ENCODE measurements at places on chromosomes 13 and 19. TPM values are rescaled to one million over a fixed set of nuclear protein-coding genes. Genes with fewer than 3 reads are reported as not detected.

DNA sequence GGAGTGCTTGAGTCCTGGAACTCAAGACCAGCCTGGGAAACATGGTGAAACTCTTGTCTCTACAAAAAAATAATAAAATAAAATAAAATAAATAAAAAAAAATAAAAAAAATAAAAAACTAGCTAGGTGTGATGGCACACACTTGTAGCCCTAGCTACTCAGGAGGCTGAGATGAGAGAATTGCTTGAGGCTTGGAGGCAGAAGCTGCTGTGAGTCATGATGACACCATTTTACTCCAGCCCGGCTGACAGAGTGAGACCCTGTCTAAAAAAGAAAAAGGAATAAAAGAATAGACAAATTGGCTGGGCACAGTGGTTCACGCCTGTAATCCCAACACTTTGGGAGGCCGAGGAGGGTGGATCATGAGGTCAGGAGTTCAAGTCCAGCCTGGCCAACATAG, 1168.9 kb downstream of the SLITRK5 start:
- H3K36me3 ChIP-seq = no peaks in the 10 kb centered on the region
- H3K4me1 ChIP-seq = no peaks in the 10 kb centered on the region
- no peak for ATAC-seq
- no peak overlapping the region for H3K4me3 ChIP-seq
- no peaks in the 10 kb centered on the region for H3K27me3 ChIP-seq

- ATAC-seq = no peak
- peaks cover 18% of the 10 kb centered on the region for H3K27me3 ChIP-seq
- no peaks in the 10 kb centered on the region for H3K36me3 ChIP-seq
- H3K4me3 ChIP-seq = no peak overlapping the region
- H3K4me1 ChIP-seq = no peaks in the 10 kb centered on the region
These were observed 4.3 kb downstream of the GDF15 start for GRCh38 chr19:18390065-18390907.

DNA sequence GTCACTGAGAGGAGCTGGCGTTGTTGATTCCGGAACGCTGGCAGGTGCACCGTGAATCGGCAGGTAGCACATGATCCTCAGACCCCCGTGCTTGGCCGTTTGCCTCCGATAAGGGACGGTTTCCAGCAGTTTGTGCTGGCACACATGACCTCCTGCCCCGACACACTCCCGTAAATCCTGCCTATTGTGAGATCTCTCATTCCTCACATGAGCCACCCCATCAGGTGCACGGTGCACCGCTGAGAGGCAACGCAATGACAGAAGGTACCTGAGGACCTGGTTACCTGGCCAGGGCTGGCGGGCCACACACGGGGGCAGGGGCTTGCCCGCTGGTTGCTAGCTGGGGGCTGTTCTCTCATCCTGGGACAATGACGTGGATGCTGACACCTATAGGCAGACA, 2.1 kb upstream of the ADPRHL1 start:
- no peak for ATAC-seq
- no peak overlapping the region for H3K27ac ChIP-seq
- H3K36me3 ChIP-seq = no peaks in the 10 kb centered on the region
- no peaks in the 10 kb centered on the region for H3K27me3 ChIP-seq

DNA sequence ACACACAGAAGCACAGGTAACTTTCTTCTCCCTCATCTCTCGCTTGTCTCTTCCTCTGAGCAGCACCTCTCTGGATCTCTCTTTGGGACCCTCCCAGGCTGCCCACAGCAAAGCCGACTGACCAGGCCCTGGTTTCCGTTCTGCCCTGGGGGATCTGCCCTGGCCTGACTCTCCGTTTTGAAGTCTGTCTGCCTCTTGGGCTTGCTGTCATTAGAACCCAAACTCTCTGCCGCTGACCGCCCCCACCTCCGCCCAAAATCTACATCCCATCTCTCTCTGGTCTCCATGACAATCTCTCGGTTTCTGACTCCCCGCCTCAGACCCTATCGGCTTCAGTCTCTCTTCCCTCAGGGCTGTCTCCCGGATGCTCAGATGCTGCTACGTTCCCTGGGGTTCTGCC, 6.9 kb downstream of the KCNC3 start:
- H3K27ac ChIP-seq = no peak overlapping the region
- ATAC-seq = no peak
- H3K4me1 ChIP-seq = peaks cover 16% of the 10 kb centered on the region
- no peak overlapping the region for H3K4me3 ChIP-seq
- H3K27me3 ChIP-seq = peaks cover 74% of the 10 kb centered on the region

GRCh38 chr19:21221693-21222092, 79.9 kb downstream of the ZNF431 start:
- H3K27ac ChIP-seq = no peak overlapping the region
- H3K4me1 ChIP-seq = no peaks in the 10 kb centered on the region
- no peak for ATAC-seq
- H3K36me3 ChIP-seq = no peaks in the 10 kb centered on the region
- H3K27me3 ChIP-seq = peaks cover 6% of the 10 kb centered on the region
- H3K4me3 ChIP-seq = no peak overlapping the region

DNA sequence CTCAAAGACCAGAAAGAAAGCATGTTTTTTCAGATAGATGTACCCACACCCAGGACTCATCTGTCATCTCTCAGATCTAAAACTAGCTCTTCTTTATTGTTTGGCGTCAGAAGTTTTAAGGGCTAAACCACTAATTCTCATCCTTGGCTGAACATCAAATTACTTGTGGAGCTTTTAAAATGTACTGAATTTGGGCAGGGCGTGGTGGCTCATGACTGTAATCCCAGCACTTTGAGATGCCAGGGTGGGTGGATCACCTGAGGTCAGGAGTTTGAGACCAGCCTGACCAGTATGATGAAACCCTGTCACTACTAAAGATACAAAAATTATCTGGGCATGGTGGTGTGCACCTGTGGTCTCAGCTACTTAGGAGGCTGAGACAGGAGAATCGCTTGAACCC, 47.4 kb downstream of the RCBTB2 start:
- ATAC-seq = no peak
- no peaks in the 10 kb centered on the region for H3K27me3 ChIP-seq
- H3K36me3 ChIP-seq = no peaks in the 10 kb centered on the region
- H3K4me3 ChIP-seq = no peak overlapping the region
- no peak overlapping the region for H3K27ac ChIP-seq

DNA sequence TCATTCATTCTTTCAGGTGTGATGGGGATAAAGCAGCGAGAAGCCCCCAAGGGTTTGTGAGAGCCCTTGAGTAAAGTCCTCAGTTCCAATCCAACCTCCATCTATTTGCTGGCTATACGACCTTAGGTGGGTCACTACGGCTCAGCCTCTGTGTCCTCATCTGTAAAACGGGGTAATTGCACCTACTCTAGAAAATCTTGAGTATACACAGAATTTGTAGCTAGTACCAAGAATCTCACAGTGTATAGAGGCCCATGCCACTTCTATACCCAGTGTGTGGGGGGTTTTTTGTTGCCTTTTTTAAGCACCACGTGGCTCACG, 406 bp upstream of the DNMT1 start:
- no peaks in the 10 kb centered on the region for H3K27me3 ChIP-seq
- peak overlapping the region; percentile 91 for H3K27ac ChIP-seq
- no peaks in the 10 kb centered on the region for H3K36me3 ChIP-seq

- H3K36me3 ChIP-seq = no peaks in the 10 kb centered on the region
- no peak overlapping the region for H3K27ac ChIP-seq
- no peaks in the 10 kb centered on the region for H3K27me3 ChIP-seq
- no peak for ATAC-seq
- no peak overlapping the region for H3K4me3 ChIP-seq
- no peaks in the 10 kb centered on the region for H3K4me1 ChIP-seq
These were observed 15.8 kb upstream of the LATS2 start for GRCh38 chr13:21077076-21077787.

DNA sequence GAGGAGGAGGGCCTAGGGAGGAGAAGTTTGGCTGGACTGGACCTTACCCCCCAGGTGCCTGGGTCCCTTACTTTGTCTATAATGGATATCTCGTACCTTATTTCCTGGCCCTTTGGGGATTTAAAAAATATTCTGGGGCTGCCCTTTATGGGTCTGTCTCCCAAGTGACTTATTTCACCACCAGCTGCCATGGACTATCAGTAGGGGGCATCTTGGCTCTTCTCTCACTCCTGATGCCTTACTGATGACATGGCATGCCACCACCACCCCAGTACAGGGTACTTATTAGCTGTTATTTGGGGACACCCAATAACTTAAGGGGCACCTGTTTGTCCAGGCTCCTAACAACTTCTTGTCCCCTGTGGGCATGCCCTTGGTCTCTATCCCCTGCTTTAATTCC, 38.0 kb downstream of the NFIX start:
- no peaks in the 10 kb centered on the region for H3K36me3 ChIP-seq
- peak overlapping the region; percentile 85 for H3K27ac ChIP-seq
- no peak for ATAC-seq
- H3K4me1 ChIP-seq = peaks cover 81% of the 10 kb centered on the region
- no peaks in the 10 kb centered on the region for H3K27me3 ChIP-seq

DNA sequence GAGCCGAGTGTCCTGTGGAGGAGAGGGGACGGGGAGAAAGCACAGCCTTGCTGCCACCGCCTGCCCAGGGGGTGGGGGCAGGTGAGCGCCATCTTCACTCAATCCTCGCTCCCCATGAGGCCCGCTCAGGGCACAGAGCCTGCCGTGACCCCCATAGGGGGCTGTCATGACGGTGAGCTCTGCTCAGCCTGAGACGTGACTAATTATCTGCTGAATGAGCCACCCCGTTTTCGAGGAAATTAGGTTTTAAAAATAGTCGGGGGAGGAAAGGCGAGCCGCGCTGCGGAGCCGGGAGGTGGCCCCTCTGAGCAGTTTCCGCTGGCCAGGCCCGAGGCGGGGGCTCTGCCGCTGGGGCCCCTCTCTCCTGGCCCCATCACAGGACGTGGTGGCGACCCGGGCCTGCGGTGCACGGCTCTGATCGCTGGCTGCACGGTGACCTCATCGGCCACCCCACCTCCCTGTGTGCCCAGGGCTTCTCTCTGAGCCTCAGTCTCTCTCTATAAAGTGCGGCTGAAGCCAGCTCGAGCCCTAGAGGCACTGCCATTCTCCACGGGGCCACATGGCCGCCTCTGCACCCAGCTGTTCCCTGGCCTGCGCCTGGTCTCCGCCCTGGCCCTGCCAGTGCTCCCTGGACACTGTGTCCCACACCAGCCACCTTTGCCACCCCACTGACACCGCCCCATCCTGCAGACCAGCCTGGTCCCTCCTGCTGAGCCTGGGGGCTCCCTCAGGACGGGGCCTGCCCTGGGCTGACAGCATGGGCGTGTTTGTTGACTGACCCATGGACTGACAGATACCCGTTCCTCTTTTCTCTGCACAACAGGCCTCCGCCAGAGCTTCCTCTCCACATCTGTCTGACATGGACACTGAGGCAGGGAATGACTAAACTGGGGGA, 28.3 kb downstream of the PIP5K1C start:
- no peaks in the 10 kb centered on the region for H3K27me3 ChIP-seq
- H3K36me3 ChIP-seq = peaks cover 14% of the 10 kb centered on the region
- H3K27ac ChIP-seq = peak overlapping the region; percentile 92
- H3K4me1 ChIP-seq = peaks cover 99% of the 10 kb centered on the region

DNA sequence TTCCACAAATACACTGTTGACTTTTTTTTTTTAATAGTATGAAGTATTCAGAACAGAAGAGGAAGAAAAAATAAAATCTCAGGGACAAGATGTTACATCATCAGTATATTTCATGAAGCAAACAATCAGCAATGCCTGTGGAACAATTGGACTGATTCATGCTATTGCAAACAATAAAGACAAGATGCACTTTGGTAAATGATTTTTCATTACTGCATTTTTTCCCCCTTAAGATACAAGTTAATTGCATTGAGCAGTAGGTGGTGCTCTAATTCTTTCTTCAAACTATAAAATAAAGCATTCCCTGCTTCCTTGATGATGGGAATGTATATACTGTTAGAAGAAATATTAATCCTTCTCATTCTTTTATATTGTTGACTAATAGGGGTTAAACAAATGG, 17.1 kb downstream of the UCHL3 start:
- no peaks in the 10 kb centered on the region for H3K36me3 ChIP-seq
- no peak for ATAC-seq
- no peak overlapping the region for H3K4me3 ChIP-seq
- H3K4me1 ChIP-seq = no peaks in the 10 kb centered on the region
- H3K27ac ChIP-seq = no peak overlapping the region
- no peaks in the 10 kb centered on the region for H3K27me3 ChIP-seq

WDR87 gene
- total RNA-seq = not detected

WDR88 gene
- total RNA-seq = not detected

SIRT6 gene
- total RNA-seq = 10.0 TPM

PLVAP gene
- 110 TPM for total RNA-seq
